Stimulated activated CD4-positive, alpha-beta T cell treated with anti-CD3 and anti-CD28 coated beads, TNF-alpha, amount 100 ng/mL, for 48 hours (primary cell): ENCODE measurements at places on chromosomes 16 and 17.

DNA sequence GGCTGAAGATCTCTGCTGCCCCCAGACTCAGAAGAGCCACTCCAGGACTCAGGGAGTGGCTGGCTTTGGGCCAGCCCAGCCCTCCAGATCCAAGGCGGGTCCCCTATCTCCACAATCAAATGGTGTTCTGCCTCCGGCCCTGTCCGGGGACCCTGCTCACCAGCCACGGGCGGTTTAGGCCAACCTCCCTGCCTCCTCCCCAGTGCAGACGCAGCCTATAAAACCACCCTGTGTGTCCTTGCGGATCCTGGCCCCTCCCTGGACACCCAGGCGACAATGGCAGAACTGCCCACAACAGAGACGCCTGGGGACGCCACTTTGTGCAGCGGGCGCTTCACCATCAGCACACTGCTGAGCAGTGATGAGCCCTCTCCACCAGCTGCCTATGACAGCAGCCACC lies at the start of gene SLC12A3:
TSS of gene SLC12A3 (plus strand) at position 248 of the 400 bp plus-strand sequence. CDS start at position 277, 29 bp downstream.
- no peak for DNase-seq

- peak; percentile 29 for DNase-seq
These were observed 10.8 kb downstream of the SMTNL2 start for GRCh38 chr17:4594931-4595684.

DNA sequence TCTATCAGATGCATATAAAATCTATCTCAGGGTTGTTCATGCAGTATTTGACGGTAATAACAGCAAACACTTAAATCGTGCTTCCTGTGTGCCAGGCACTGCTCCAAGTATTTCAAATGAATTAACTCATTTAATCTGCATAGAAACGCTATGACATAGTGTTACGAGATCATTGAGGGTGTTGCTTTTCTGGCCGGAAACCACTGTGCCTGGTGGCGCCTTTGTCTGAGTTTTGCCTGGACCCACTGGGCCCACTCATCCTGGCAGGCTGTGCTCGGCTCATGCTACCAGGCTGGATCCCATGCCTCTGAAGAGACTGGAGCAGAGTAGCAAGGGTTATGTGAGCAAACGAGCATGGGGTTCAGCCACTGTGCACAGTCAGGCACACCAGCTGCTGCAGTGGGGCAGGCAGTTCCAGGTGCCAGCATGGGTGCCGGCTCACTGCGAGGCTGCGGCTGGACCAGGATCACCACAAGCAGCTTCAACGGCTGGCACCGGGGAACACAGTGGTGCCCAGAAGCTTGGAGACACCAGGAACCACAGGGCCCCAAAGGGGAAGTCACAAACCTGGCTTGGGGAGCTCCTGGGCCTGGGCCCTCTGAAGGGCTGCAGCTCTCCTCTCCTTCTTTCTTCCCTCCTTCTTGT lies 45.9 kb upstream of the CLEC19A start:
- no peak for DNase-seq

DNA sequence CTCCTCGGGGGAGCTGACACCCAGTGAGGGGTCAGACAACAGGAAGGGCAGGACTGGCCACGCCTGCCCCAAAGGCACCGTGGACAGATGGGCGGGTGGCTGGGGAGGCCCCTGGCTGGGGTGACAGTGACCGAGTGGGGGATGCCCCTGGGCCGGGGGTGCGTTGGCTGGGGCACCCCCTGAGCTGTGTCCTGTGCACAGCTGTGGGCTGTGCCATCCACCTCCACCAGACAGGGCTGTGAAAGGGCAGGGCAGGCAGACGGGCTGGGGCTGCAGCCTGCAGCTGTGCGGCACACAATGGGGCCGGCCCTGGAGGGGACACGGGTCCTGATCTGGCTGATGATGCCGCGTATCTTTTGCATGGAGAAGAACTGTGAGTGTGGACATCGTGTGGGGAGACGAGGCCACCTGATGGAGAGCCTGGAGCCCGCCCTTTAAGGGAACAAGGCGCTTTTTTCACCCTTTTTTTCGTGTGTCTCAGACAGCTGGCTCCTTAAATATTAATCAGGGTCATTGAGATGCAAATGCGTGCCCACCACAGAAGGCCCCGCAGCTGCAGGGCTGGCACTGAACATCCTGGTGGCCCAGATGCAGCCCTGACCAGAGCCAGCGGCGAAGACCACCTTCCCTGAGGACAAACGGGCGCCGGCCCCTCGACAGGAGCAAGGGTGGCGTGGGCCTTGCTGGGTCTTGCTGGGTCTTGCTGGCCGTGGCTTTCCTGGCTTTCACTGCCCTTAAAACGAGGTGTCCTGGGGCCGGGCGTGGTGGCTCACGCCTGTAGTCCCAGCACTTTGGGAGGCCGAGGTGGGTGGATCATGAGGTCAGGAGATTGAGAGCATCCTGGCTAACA lies 42.4 kb upstream of the GNG13 start:
- no peak for DNase-seq

GRCh38 chr16:17374668-17375255 lies 96.0 kb downstream of the XYLT1 start:
- no peak for DNase-seq

- no peak for DNase-seq
These were observed 7.9 kb upstream of the SMARCD2 start for GRCh38 chr17:63850401-63850800.

DNA sequence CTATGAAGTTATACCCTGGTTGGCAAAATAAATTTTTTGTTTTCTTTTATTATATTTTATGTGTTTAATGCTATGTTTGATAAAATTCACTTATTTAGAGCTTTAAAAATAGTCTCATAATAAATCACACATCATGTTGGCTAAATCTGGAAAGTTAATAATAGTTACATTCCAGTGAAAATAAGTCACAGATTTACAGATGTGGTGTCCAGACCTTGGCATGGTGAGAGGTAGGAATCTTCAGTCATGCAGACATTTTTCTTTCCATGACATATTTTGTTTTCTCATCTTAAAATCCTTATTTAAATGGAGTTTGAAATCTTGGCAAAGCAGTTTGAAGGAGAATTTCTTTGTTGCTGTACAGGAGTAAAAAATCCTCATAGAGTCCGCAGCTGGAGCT lies 48.1 kb upstream of the GOSR1 start:
- no peak for DNase-seq

GRCh38 chr17:70172449-70172848 lies 3.1 kb downstream of the KCNJ2 start:
- DNase-seq = no peak
